ENCODE measurements at places on chromosomes 3 and 15.

GRCh38 chr3:59426821-59427565 lies 377.2 kb upstream of the CFAP20DC start:
- DNase-seq = no peak
- no peak overlapping the region for H3K4me3 ChIP-seq
- H3K36me3 ChIP-seq = no peaks in the 10 kb centered on the region
- H3K4me1 ChIP-seq = peaks cover 10% of the 10 kb centered on the region

DNA sequence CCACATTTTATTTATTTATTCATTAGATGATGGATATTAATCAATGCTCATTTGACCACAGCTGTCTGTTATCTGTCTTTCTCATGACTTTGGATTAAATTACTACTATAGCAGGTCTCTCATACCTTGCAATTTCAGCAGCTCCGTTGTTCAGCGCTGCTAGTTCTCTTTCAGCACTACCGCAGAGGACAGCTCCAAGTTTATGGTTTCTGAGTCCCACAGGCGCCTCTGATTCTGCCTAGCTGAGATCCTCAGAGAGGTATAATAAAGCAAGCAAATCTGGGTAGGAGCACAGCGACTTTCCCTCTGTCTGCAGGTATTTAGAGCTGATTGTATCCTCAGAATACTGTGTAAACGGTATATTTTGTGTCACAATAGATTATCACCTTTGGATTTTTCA lies 204.9 kb downstream of the CNTN4 start:
- H3K36me3 ChIP-seq = peaks cover 2% of the 10 kb centered on the region
- no peak overlapping the region for H3K27ac ChIP-seq
- DNase-seq = peak; percentile 56

- peak overlapping the region; percentile 98 for H3K27ac ChIP-seq
- no peaks in the 10 kb centered on the region for H3K27me3 ChIP-seq
- no peak for DNase-seq
- H3K4me1 ChIP-seq = peaks cover 41% of the 10 kb centered on the region
- peak overlapping the region; percentile 30 for H3K4me3 ChIP-seq
These were observed 51.3 kb downstream of the ABCC5 start for GRCh38 chr3:183966361-183966791.

GRCh38 chr3:38454178-38454883 lies 641 bp downstream of the ACVR2B start:
- peak overlapping the region; percentile 100 for H3K27ac ChIP-seq
- peak overlapping the region; percentile 99 for H3K4me3 ChIP-seq
- H3K4me1 ChIP-seq = peaks cover 35% of the 10 kb centered on the region
- H3K27me3 ChIP-seq = no peaks in the 10 kb centered on the region

- no peaks in the 10 kb centered on the region for H3K27me3 ChIP-seq
- H3K27ac ChIP-seq = no peak overlapping the region
- DNase-seq = no peak
- H3K4me3 ChIP-seq = no peak overlapping the region
These were observed 46.6 kb downstream of the CEP70 start for GRCh38 chr3:138547342-138547975.

- H3K36me3 ChIP-seq = no peaks in the 10 kb centered on the region
- no peaks in the 10 kb centered on the region for H3K4me1 ChIP-seq
- no peak overlapping the region for H3K27ac ChIP-seq
These were observed 28.7 kb upstream of the TP63 start for GRCh38 chr3:189602471-189602870.

Measured in progenitor cell of endocrine pancreas (in vitro differentiated cells).